Prostate gland (tissue), 2 donors: ENCODE measurements at places on chromosomes 7 and 10. TPM values are rescaled to one million over a fixed set of nuclear protein-coding genes. Genes with fewer than 3 reads are reported as not detected.

GRCh38 chr10:10332786-10333185 is 684.9 kb upstream of the CELF2 start:
- DNase-seq: no peak

DNA sequence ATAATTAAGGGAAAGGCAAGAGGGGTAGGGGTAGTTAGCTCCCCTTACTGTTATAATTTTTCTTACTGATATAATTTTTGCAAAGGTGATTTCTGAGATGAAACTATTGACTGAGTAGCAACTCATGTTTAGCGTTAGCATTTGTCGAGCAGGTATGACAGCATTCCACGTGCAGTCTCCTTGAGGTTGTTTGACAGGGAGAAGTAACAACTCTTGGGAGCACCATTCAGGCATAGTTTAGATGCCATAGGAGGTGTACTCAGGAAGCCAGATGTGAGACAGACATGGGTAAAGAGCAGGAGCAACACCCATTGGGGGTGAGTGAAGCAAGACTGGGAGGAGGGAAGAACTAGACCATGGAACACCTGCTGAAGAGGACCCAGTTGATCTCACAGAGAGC is 96.6 kb upstream of the KLF6 start:
- no peak for DNase-seq

Gene DPYSL4
- total RNA-seq: 4.1 TPM

GRCh38 chr10:69506487-69506833 is 55.2 kb downstream of the TSPAN15 start:
- DNase-seq: no peak

DNA sequence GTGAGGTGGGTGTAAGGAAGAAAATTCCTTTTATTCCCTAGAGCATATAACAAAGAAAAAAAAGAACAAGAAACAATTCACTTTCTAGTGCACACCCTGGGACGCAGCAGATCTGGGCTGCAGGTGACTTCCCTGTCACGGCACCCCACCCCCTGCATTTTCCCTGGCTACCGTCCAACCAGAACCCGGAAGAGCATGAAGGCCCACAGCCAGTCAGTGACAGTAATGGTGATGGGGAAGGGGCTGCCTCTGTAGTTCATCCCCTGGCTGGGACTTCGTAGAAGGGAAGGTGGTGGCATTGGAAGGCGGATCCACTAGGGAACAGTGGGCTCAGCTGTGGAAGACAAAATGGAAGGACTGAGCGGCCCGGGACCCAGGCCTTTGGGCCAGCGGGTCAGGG is 236.7 kb downstream of the BUB3 start:
- DNase-seq: no peak

DNA sequence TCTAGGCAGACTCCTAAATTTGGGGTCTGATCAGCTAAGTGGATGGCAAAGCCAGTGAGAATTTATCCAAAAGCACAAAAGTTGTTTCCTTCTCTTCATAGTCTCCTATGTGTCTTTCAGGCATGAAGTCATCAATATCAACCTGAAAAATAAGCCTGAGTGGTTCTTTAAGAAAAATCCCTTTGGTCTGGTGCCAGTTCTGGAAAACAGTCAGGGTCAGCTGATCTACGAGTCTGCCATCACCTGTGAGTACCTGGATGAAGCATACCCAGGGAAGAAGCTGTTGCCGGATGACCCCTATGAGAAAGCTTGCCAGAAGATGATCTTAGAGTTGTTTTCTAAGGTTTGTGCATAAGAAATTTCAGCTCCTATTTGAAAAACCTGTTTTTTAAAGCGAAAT is 4.8 kb downstream of the GSTO1 start:
- no peak for DNase-seq

Gene CARD11
- 2.4 TPM for total RNA-seq

GRCh38 chr10:100138921-100139496 is 46.8 kb downstream of the ERLIN1 start:
- DNase-seq: no peak

Gene ACTL6B
- total RNA-seq: not detected

DNA sequence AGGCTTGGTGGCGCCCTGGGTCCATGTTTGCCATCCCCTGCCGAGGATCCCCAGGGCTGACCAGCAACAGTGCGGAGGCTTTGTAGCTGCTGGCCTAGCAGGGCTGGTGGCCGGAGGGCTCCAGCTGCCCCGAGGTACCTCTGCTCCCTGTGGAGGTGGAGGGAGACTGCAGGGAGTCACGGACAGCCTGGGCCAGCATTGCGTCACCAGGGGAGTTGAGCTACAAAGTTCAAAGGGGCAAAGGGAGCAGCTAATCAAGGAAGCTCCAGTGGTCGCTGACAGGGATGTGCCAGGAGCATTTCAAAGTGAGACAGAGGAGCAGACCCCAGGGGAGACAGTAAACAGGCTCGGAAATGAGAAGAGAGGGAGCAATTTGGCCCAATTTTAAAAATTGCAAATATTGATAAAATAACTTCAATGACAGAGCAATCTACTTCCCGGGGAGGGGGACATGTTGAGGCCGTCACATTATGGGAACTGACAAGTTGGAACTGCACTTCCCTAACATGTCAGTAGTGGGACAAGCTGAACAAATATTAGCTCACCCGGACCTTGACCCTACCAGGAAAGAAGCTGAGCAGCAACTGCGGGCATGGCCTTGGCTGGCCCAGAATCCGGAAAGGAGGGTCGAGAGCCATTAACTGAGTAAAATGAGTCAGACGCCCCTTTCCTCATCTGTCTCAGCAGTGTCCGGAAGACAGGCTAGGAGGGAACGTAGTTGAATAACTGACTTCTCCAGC is 39.4 kb downstream of the BTBD16 start:
- no peak for DNase-seq

Gene TMEM106B
- 75.5 TPM for total RNA-seq

GRCh38 chr10:132616170-132616995 is 78.8 kb downstream of the INPP5A start:
- DNase-seq: no peak

Gene XRCC2
- 1.6 TPM for total RNA-seq

Gene KEL
- total RNA-seq: 61.5 TPM

Gene AGR3
- 6.7 TPM for total RNA-seq

Gene ACSM6
- not detected for total RNA-seq
